ENCODE measurements at places on chromosomes 1 and 21.

DNA sequence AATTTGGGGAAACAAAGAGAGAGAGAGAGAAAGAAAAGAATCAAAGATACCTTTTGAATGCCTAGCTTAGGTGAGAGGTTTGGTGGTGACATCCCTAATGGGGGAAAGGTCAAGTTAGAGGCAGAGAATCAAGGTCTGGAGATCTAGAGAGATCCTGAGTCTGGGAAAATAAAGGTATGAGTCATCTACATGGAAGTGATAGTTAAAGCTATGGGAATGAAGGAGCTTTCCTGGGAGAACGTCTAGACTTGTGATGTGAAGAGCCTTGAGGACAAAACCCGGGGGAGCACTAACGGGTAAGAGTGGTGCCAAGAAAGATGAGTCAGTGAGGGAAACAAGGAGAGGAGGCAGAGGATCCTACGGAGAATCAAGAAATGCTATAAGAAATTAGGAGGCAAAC is 110.8 kb upstream of the RUNX1 start:
- DNase-seq, result no peak

GRCh38 chr1:53967409-53968124 is 21.4 kb downstream of the LRRC42 start:
- no peak for DNase-seq

- DNase-seq, result no peak
Observed at GRCh38 chr1:246069581-246069980, 437.5 kb downstream of the SMYD3 start.

DNA sequence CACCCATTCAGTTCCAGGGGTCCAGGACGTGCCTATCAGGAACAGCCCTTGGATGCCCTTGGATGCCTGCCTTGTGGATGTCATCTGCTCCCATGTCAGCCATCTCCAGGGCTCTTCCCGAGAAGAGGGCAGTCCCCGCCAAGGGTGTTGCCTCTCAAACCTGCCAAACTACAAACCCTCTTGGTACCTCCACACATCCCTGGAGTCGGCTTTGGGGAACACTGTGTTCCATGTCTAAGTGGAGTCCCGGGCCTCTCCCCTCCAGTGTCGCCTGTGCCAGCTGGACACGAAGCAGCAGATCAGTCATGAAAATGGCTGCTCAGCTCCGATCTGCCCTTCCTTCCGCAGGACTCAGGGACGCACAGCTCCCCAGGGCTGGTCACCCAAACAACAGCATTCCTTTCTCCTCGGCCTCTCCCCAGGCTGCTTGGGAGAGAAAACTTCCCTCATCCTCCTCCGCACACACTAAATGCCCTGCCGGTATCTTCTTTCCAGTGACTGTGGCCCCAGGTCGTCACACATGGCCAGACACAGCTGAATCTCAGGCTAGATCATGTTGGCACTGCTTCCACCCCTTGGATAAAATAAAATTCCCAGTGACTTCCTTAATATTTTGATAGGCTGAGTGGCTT is 53.4 kb downstream of the GALNT2 start:
- DNase-seq, result no peak

GRCh38 chr1:101196668-101197067 is 40.2 kb upstream of the S1PR1 start:
- no peak for DNase-seq

DNA sequence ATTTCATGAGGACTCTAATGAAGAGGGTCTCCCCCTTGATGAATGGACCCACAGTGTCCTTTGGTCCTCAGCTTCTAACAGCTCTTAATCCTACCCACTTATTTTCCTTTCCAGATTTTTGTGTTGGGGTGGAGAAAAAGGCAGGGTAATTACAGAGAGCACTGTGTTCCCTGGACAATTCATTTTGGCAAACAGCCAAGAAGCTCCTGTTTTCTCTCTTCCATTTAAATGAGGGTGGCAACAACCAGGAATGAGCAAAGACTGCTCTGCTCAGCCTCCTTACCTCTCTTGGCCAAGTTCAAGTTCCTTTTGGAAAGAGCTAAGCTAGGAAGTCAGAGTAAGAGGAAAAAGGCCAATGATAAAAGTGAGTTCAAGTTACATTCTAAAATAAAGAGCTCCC is 11.9 kb downstream of the XKR8 start:
- DNase-seq, result no peak

DNA sequence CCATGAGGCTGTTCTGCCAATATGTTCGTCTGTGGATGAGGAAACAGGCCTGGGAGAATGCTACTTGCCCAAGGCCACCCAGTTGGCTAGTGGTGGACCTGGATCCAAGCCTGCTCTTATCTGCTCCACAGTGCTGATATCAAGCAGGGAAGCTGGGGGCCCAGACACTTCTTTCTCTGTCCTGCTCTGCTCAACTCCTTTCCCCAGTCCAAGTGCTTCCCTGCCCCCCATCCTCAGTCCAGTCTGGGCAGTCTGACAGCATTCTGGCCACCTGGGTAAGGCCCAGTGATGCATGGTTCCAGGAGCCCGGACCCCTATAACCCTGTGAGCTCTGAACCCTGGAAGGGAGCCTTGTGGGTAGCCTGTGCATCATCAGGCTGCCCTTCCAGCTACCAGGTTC is 4.2 kb upstream of the PAQR7 start:
- no peak for DNase-seq

DNA sequence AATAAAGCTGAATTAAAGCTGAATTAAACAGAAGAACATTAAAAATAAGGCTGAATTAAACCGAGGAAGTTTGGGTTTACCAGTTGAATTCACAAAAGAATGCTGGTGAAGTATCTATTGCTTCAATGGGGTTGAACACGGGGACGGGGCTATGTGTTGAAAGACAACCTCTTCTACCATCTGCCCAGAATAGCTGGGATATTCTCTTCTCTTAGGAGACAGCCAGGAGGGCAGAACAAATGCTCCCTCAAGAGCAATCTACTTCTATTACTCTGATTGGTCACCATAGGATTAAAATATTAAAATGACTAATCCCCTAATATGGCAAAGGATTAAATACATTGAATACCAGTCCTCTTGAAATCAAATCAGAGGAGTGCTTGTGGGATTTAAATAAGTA is 68.4 kb downstream of the LPGAT1 start:
- no peak for DNase-seq

DNA sequence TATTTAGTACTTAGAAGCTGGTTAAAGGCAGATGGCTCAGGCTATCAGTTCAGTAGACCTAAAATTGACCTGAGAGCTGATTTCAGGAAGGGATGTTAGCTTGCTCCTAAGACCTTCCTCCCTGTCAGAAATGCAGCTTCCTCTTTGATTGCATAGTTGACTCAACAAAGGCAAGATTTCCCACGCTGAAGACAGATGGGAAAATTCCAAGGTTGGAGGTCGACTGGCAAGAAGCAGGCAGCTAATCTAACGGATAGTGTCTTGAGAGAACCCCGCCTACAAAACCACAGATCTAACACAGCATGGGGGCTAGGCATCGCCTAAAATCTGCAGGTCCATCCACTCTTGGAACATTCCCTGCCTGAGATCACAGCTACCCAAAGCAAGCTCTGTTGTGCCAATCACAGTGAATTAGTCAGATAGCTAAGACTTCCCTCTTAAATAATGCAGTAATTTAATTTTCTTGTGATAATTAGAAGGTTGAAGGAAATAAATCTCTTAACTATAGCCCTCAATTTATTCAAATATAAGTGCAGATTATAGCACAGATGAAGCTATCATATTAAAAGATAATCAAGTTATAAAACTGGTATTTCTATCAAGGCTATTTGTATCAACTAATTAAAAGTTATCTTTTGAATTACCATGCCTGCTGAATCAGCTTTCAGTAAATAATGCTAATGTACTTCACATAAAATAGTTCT is 357.8 kb upstream of the SGIP1 start:
- DNase-seq, result no peak

DNA sequence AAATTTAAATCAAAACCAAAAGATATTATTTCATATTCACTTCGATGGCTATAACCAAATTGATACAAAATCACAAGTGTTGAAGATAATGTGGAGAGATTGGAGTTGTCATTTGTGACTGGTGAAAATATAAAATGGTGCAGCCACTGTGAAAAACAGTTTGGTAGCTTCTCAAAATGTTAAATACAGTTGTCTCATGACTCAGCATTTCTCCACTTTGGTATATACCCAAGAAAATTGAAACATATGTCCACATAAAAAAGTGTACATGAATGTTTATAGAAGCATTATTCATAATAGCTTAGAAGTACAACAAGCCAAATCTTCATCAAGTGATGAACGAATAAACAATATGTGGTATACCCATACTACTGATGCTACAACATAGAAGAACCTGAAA is 318.5 kb downstream of the BRINP3 start:
- no peak for DNase-seq

GRCh38 chr1:39173119-39173994 is 31.1 kb upstream of the MACF1 start:
- no peak for DNase-seq

DNA sequence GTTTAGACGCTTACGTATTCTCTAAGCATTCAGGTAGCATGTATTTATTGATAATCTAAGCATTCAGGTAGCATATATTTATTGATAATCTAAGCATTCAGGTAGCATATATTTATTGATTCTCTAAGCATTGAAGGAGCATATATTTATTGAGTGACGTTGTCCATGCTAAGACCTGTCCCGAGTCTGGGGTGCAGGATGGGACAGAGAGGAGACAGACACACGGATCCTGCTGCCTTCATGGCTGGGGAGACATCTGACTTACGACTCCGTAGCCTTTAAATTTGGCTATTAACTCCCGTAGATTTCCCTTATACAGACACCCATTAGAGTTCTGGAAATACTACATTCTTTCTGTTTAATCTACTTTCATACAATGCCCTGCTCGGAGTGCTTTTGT is 982 bp downstream of the SCCPDH start:
- DNase-seq, result no peak

DNA sequence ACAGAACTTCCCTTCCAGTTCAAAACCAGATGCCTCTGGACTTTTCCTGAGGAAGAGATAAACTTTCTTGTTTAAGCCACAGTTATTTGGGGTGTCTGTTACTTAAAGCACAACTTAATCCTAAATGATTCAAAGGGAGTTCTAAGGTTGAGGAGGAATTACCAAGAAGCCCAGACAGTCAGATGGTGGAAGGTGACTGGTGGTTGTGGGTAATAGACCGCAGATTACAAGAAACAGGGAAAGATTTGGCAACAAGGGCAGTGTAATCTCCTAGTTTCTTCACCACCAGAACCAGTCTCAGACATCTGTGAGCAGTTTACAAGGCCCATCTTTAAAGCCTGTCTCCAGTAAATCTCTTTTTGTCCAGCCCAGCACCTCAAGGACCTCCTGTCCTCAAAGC is 130.1 kb upstream of the CTTNBP2NL start:
- no peak for DNase-seq

DNA sequence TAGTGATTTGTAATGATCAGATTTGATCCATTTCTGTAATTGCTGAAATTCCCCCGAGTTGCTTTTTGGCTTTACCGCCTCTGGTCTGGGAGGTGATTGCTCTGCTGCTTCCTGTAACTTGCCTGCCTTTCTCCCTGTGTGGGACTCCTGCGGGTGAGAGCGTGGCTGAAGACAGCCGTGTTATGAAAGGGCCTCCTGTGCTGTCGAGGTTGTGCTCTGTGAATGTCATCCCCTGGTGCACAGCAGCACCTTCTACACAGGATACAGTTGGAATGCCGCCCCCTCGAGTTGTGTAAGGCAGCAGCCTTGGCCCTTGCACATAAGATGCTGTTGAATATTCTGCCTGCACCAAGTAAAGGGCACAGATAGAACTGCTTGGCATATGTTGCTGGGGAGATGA is 5.9 kb downstream of the SOD1 start:
- DNase-seq, result peak; percentile 30

- DNase-seq, result no peak
Observed at GRCh38 chr1:207868251-207868773, 42.6 kb downstream of the CD34 start.

DNA sequence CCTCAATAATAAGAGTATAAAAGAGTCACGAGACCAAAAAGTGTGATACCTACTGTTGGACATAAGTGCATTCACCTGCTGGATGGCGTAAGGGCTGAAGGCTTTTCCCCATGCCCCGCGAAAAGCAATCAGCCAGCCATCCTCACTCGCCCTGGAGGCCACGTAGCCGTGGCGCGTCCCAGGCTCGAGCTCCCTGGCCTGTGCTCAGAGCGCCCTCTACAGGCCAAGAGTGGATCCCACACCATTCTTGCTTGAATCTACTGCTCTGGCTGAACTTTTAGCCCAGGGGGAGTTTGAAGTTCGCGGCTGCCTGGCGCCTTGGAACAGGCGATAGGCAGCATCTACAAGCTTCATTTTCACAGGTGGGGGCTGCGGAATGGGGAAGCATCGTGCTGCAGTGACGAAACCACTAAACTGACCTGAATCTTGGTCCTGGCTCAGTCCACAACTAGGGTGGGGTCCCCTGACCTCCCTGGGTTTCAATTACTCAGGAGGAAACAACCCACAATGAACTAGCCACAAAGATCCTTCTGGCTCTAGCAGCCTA is 70.3 kb upstream of the SERBP1 start:
- peak; percentile 81 for DNase-seq

- DNase-seq, result peak; percentile 46
Observed at GRCh38 chr1:248924696-248925532, 18.9 kb downstream of the PGBD2 start.

DNA sequence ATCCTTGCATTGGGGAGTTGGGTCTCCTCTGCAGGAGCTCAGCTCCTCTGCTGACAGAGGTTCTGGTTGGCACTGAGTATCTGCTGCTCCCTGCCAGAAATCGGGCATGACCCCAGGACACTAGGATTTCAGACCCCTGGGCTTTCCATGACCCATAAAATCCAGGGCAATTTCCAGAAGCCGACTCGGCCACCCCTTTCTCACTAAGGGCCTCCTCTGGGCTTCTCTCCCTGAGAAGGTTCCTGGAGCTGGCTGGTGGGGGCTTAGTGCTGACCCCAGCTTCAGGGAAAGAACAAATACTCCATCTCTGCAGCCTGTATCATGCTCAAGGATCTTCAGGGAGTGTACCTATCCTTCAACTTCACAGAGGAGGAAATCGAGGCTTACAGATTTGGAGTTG is 603.4 kb downstream of the PTPRU start:
- DNase-seq, result no peak

- DNase-seq, result no peak
Observed at GRCh38 chr1:93603601-93604000, 78.0 kb downstream of the BCAR3 start.

DNA sequence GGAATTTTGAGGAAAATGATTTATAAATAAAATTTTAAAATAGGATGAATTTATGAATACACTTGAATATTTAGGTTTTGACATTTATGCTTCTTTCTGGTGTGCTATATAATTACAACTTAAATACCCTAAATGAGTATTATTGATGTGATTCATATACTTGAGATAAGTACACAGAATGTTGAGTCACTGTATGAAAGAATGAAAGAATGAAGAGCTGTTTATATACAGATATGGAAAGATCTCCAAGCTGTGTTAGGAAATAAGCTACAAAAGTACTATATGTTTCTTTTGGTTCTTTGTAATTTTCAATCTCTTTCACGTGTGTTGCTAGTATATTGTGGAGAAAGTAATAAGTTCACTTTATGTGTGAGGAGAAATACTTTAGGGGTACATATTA is 147.2 kb downstream of the RASAL2 start:
- DNase-seq, result no peak

GRCh38 chr1:85460555-85461088 is 4.3 kb downstream of the DDAH1 start:
- no peak for DNase-seq

- DNase-seq, result no peak
Observed at GRCh38 chr1:152824964-152825363, 2.3 kb upstream of the LCE1A start.

GRCh38 chr21:44911384-44912157 is 9.1 kb downstream of the ITGB2 start:
- DNase-seq, result no peak

- no peak for DNase-seq
Observed at GRCh38 chr1:192763756-192764155, 45.1 kb upstream of the RGS2 start.

- DNase-seq, result no peak
Observed at GRCh38 chr1:11487196-11487751, 8.3 kb downstream of the DISP3 start.

Measured in stimulated activated CD8-positive, alpha-beta memory T cell treated with anti-CD3 and anti-CD28 coated beads, Interleukin-15, amount 100 ng/mL, for 48 hours (primary cell).